Hindlimb muscle (tissue), 1 donor: ENCODE measurements at places on chromosomes 4 and X. TPM values are rescaled to one million over a fixed set of nuclear protein-coding genes. Genes with fewer than 3 reads are reported as not detected.

- DNase-seq, result no peak
These were observed 156.3 kb downstream of the SOWAHB start for GRCh38 chr4:76741663-76742020.

GRCh38 chr4:63493265-63493664 is 916.0 kb downstream of the TECRL start:
- no peak for DNase-seq

GRCh38 chr4:183816077-183816476 is 89.0 kb upstream of the STOX2 start:
- no peak for DNase-seq

GRCh38 chrX:149527705-149528104 is 13.1 kb upstream of the EOLA1 start:
- DNase-seq, result no peak

- peak; percentile 35 for DNase-seq
These were observed 4.5 kb downstream of the NBDY start for GRCh38 chrX:56733459-56734046.

- no peak for DNase-seq
These were observed 586.9 kb upstream of the INTU start for GRCh38 chr4:127045861-127046260.

- no peak for DNase-seq
These were observed 164.7 kb downstream of the DCLK2 start for GRCh38 chr4:150242820-150243458.

DNA sequence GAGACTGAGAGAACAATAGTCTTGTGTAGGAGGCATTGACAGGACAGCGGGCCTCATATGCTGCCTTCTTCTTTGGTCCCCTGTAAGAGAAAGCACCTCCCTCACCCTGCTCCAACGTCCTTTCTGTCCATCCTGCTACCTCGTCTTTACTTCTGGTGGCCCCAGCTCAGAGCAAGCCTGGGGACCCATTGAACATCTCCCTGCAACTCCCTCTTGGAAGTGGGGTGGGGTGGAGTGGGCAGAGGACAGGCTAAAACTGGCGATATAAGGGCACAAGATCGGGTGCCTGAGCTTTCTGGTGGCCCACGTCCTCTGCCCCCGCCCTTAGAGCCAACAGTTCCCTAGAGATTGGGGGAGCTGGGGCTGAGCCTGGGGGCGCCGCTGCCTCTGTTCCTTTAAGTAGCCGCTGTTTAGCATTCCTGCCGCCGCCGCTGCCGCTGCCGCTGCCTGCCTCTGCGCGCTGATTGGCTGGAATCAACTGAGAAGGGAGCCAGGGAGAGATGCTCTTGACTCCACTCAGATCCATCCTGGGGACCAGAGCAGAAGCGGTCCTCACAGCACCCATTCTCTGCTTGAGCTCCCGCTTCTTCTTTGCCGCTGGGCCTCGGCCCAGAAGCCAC is at the start of gene DLG3:
Gene DLG3 (plus strand): TSS at position 510 of the 620 bp plus-strand sequence. CDS start 367 bp downstream, outside the sequence.
- no peak for DNase-seq

DNA sequence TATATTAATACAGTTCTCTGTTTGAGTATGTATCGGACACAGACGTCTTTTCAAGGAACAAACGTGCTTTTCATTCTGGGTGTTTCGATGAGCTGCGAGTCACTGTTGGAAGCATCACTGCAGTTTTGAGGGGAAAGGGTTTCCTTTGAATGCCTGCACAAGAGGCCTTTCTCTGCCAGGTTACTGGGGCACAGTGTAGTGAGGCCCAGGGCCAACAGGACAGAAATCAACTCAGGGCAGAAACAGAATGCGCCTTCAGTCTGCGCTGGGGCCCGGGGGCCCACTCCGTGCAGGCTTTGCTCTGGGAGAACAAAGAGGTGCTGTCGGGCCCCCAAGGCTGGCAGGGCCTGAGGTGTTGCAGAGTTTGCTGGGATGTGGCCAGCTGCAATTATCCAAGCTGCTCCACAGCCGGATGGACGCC is 2.3 kb upstream of the PPP2R3B start:
- DNase-seq, result no peak

PTCHD1 gene
- polyA plus RNA-seq, result 0.32 TPM

NR3C2 gene
- 20.4 TPM for polyA plus RNA-seq

DNA sequence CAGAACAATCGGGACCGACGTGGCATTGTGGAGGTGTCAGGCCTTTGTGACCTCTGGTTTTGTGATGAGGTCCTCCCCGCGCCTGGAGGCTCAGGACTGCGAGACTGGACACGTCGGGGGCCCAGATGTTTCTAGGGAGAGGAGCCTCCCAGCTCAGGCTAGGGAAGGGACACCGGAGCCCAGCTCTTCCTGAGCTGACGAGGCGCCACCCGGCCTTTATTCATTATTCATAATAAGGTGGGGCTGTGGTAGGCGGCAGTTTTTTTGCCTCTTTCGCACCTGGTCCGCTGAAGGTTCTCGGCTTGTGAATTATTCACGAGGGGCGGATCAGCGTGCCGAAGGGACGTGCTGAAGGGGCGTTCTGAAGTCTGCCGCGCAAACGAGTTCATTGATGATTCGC is 2.3 kb upstream of the UBA1 start:
- DNase-seq, result no peak

XK gene
- polyA plus RNA-seq, result 6.2 TPM

DNA sequence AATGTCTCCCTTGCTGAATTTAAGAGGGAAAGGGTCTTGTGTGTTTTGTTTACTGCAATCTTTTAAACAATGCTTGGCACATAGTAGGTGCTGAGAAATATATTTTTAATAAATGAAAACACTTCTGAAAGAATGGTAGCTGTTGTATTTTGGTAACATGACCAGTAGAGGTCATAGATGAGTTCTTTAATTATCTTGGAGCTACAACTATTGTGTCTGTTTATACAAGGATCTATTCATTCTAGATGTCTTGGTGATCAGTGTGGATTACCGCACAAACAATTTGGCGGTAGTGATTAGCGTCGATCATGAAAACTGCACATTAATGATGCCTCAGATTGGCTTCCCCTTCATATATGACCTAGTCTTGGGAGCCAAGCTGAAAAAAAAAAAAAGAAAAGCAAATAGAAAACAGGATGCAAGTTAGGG is 21.4 kb upstream of the SCRG1 start:
- no peak for DNase-seq

KLF8 gene
- 6.5 TPM for polyA plus RNA-seq

GRCh38 chr4:39037491-39037825 is 5.2 kb upstream of the TMEM156 start:
- no peak for DNase-seq

GRCh38 chr4:6727943-6728250 is 11.9 kb downstream of the BLOC1S4 start:
- DNase-seq, result no peak

- DNase-seq, result no peak
These were observed 175.3 kb upstream of the PCDH18 start for GRCh38 chr4:137707626-137708025.

GRCh38 chrX:100731441-100732281 is at the start of gene SYTL4:
SYTL4 (minus strand) TSS chrX:100732121; CDS start chrX:100702037, 30,084 bp downstream.
- peak; percentile 11 for DNase-seq

GRCh38 chr4:98501383-98501782 is 157.0 kb downstream of the TSPAN5 start:
- DNase-seq, result no peak
